ENCODE measurements at places on chromosomes 4 and X. TPM values are rescaled to one million over a fixed set of nuclear protein-coding genes. Genes with fewer than 3 reads are reported as not detected.

Gene MAGEA3
- not detected for total RNA-seq

Gene TSPAN5
- 1.6 TPM for total RNA-seq

Gene MMRN1
- total RNA-seq, result 2.3 TPM

DNA sequence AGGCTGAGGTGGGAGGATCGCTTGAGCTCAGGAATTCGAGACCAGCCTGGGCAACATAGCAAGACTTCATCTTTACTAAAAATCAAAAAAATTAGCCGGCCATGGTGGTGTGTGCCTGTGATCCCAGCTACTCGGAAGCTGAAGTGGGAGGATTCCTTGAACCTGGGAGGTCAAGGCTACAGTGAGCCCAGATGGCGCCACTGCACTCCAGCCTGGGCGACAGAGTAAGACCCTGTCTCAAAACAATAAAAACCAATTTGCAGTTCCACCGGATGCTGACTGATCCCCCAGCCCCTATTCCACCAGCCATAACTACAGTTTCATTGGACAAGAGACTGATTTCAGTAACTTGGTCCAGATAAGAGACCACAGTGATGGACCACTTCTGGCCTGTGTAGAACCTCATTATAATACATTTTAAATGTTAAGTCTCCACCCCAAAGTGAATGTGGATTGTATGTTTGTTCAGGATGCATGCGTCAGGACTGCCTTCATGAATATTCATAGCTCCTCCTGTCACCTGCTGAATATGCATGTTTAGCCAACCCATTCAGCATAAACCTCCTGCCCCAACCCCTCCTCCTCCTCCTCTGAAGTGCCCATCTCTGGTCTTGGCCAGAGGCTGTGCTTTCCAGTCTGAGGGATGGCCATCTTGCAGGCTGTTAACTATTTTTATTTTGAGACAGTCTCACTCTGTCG is 2.3 kb upstream of the SLBP start:
- DNase-seq, result no peak

DNA sequence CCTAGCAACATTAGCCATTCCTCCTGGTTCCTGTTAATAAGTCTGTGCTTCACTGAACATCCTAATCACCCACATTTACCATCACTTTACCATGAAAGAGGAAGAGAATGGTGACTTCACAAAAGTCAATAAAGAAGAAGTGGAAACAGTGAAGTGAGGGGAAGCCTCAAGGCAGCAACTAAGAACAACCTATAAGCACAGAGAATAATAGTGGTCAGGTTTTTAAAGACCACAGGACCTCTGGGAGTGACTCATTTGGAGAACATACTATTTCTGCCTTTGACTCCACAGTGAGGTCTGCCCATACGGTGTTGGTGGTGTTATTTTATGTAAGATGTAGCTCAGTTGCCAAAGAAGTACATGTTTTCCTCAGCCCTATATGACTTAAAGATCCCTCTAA is 86.0 kb upstream of the TET2 start:
- DNase-seq, result no peak

DNA sequence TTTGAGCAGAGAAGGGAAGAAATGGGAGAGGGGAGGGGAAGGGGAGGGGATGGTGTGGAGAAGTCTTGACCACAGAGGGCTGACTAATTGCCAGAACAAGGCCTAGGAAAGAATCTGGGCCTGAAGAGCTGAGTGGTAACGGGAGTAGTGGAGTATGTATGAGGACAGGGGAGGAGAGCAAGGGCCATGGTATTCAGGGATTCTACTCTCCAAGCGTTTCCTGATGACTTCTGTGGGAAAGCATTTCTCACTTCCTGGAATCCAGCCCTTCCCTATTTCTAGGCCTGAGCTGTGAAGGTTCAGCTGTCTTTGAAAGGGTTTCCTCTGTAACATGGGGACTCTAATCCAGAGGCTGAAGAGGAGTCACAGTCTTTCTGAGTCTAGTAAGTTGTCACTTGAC is 19.7 kb upstream of the SOX3 start:
- DNase-seq, result no peak

GRCh38 chrX:48472851-48473703 is 2.9 kb upstream of the FTSJ1 start:
- no peak for DNase-seq

DNA sequence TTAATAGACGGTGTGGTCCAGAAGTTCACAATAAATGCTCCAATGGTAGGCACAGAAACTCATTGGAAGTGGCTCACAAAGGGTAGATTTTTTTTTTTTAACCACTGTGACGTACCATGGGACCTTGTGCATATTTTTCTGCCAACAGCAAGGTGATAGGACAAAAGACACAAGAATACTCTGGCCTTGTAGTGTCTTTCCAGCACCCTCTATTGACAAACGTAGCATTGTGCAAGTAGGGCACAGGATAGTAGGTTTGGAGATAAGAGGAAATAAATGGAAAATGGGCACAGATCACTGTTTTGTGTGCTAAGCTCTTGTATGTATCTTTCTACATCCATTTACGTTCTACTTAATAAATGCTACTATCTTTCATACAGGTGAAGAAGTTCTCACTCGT is 2054.9 kb downstream of the PCDH7 start:
- no peak for DNase-seq

GRCh38 chr4:42428036-42428435 is 30.7 kb downstream of the SHISA3 start:
- no peak for DNase-seq

GRCh38 chrX:110442635-110443034 is 84.0 kb downstream of the RTL9 start:
- no peak for DNase-seq

DNA sequence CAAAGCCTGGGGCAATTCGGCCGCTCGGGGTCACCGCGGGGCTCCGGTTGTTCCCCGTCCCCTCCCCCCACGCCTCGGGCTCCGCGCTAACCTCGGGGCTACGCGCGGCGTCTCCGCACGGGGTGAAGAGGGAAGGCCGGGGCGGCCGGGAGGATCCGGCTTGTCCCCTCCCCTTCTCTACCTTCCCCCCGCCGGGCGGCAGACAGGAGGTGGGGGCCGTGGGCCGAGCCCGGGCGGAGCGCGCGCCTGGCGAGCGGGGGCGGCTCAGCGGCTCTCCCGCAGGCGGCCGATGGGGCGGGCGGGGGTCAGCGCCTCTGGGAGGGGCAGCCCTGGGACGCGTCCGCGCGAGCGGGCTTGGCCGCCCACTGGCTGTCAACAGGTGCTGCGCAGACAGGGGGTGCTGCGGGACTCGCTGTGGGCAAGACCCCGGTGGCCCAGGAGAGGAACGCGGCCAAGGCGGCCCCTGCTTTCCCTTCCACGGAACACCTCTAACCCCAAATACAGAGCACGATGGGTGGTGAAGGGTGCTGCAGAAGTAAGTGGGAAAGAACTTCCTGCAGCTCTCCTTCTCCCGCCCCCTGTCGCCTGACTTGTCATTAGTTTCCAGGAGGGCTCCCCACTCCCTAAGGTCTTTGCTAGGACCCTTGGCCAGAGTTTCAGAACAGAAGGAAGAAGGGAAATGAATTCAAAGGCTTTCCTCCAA is at the start of gene PDGFC:
PDGFC (minus strand) TSS at position 124 of the 703 bp plus-strand sequence. CDS start 896 bp downstream, outside the sequence.
- peak; percentile 84 for DNase-seq

DNA sequence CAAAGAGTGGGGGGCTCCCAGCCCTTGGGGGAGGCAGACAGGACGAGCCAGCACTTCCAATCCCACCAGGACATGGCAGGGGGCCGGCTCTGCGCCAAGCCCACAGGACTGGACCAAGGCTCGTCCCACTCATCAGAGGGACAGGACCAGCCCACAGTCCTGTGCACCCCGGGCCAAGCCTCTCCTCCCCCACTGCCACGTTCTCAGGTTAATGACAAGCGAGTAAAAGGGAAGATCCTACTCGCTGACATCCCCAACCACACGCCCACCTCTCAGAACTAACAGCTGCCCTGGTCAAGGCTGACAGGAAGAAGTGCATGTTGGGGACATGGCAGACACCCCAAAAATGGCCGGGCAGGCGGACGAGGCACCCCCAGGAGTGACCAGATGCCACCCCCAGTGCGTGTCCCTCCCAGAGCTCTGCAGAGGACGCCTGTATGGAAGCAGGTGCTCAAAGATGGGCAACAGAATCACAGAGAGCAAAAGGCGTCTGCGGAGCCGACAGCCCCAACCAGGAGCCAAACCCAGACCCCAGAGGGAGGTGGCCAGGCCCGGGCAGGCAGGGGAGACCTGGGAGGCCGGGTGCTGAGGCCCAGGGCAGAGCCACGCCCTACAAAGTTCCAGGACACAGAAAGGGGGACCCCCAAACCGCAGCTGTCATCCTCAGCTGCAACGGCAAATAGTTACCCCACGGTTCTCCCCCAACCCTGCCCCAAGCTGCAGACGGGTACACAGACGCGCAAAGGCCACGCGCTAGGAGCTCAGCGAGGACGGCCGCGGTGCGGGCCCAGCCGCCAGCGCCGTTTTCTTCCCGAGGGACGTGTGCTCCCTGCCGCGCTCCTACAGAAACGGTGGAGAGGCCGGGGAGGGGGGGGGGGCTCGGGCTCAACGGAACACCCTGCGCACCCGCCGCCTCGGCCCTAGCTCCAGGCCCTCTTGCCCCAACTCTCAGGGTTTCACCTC is 1.7 kb downstream of the CTBP1 start:
- peak; percentile 50 for DNase-seq

DNA sequence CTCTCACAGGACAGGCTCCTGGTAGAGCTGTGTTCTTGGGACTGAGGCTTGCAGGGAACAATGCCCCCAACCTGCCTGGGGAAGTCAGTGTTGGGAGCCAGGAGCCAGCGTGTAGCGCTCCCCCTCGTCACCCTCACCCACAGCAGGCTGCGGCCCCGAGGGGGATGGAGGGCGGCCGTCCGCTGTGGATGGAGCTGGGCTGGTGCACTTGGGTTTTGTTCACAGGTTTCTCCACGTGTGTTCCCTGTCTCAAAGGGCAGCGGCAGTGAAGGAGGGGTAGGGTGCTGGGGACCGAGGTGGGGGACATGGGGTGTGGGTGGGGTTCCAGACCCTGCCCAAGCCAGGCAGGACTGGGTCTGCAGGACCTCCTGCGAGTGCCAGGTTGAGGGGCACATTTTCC is 69.1 kb downstream of the RGS12 start:
- DNase-seq, result no peak

GRCh38 chr4:163649557-163650091 is 155.1 kb downstream of the TMA16 start:
- DNase-seq, result no peak

DNA sequence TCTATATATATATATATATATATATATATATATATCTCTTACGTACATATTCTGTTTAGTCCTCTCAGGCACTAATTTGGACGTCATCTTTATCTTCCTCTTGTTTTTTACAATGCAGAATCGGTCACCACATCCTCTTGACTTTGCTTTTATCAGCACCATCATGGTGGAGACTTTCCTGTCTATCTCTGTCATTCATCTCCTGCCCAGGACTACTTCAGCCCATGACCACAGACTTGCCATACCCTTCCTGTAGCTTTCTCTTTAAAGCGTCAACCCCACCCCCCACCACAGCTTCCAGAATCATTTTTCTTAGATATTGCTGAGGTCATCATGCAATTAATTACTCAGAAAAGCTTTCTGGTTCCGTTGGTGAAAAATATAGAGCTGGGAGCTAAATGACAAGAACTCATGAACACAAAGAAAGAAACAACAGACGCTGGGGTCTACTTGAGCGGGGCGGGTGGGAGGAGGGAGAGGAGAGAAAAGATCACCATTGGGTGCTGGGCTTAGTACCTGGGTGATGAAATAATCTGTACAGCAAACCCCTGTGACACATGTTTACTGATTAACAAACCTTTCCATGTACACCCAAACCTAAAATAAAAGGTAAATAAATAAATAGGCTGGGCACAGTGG is 30.5 kb upstream of the PRKX start:
- DNase-seq, result no peak

GRCh38 chr4:38601244-38601915 is 62.6 kb upstream of the KLF3 start:
- DNase-seq, result no peak

- DNase-seq, result no peak
Measured at GRCh38 chr4:111778543-111778942, 366.7 kb upstream of the FAM241A start.

GRCh38 chrX:30888526-30889146 is 418 bp downstream of the TAB3 start:
- peak; percentile 36 for DNase-seq

Data from Right ventricle myocardium superior (tissue), 1 donor.